ENCODE measurements at places on chromosomes 2 and 18. TPM values are rescaled to one million over a fixed set of nuclear protein-coding genes. Genes with fewer than 3 reads are reported as not detected.
A peak's percentile ranks its signal among the peaks of the same experiment; 100 is the strongest.

GRCh38 chr2:172247203-172247602, 144.5 kb upstream of the DLX2 start:
- no peak for DNase-seq
- no peak overlapping the region for H3K4me3 ChIP-seq
- no peak overlapping the region for H3K27ac ChIP-seq

Gene POTEF
- not detected for total RNA-seq

GRCh38 chr18:5288517-5288935, 7.0 kb downstream of the ZBTB14 start:
- H3K27me3 ChIP-seq: no peaks in the 10 kb centered on the region
- no peaks in the 10 kb centered on the region for H3K4me1 ChIP-seq
- peaks cover 25% of the 10 kb centered on the region for H3K36me3 ChIP-seq

DNA sequence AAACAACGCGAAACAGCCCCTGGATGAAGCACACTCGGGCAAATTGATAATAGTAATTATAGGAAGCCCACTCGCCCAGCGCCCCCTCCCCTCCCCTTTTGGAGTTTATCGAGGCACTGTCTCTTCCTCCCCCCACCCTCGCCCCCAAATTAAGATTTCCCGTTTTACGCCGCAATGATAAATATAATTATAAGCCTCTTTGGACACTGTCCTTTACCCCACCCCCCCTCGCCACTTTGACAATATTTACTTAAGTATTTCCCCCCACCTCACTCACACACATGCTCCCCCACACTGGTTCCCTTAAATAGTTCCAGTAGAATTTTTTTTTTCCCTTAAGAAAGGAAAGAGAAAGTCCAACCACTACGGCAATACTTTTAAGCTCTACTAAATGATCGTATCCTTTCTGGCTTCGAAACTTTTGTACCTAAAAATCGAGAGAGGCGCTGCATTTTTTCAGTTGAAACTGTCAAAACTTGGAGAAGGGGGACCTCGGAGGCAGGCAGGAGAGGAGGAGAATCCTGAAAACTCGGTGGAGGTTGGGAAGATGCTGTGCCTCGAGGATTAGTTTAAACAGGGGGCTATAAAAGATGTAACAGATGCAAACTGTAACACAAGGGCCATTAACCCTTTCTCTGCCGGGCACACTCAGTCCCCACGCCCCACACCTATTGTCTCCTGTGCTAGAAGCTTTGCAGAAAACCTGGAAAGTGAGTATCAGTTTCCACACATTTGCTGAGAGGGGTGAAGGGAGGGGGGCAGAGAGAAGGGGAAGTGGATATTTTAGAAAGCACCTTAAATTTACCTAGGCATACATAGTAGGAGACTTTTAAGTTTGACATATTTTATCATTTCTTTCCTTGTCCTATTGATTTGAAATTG, 1.8 kb downstream of the ZEB2 start:
- peaks cover 8% of the 10 kb centered on the region for H3K36me3 ChIP-seq
- no peak overlapping the region for H3K4me3 ChIP-seq
- no peaks in the 10 kb centered on the region for H3K27me3 ChIP-seq

Gene ANTXR1
- 144 TPM for total RNA-seq

Gene PSD4
- total RNA-seq: 8.9 TPM

Gene GKN1
- total RNA-seq: not detected

Gene CHST9
- total RNA-seq: 0.18 TPM

Gene MAP2
- total RNA-seq: 7.2 TPM

Gene CLIP4
- total RNA-seq: 22.1 TPM

Gene KLHL14
- total RNA-seq: not detected

DNA sequence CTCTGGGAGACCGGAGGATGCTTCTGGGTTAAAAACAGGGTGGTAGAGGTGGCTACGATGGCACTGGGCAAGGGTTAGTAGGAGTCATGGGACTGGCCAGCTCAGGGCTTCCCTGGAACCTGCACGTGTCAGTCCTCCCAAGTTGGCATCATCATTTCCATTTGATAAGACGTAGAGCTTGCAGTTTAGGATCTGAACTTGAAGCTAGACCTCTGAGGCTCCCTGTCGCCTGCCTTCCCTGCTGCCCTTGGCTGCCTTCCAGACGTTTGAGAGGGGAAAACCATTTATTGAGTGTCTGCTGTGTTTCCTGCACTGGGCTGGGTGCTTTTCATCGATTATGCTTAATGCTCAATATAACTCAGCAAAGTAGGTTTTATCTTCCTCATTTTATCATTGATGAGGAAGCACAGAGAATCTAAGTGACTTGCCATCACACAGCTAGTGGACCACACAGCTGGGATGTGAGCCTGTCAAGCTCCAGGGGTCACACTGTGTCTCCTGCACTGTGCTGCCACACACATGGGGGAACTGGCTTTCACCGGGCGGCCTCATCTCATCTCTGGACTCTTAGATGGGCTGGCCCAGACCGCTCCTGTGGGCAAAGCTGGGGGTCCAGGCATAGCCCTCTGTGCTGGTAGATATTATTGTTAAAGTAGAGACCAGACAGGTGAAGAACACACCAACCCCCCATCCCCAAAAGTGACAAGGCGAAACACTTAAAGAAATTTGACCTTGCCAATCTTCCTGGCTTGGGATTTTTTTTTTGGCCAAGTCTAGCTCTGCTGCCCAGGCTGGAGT, 7.8 kb downstream of the NT5DC4 start:
- no peaks in the 10 kb centered on the region for H3K27me3 ChIP-seq
- no peak overlapping the region for H3K4me3 ChIP-seq
- H3K4me1 ChIP-seq: peaks cover 11% of the 10 kb centered on the region
- H3K36me3 ChIP-seq: no peaks in the 10 kb centered on the region

Gene SERPINB4
- not detected for total RNA-seq

DNA sequence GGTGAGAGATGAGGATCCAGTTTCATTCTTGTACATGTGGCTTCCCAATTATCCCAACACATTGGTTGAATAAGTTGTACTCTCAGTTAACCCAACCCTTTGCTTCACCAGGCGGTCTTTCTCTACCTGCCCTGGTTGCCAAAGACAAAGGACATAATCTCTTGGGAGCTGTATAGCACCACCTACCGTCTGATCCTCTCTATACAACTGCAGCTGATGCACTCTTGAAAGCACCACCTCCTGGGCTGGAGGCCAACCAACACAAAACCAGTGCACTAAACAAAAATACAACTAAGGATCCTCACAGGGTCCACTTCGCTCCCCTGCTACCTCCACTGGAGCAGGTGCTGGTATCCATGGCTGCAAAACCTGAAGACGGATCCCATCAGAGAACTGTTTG, 473.6 kb upstream of the NRXN1 start:
- H3K4me1 ChIP-seq: peaks cover 2% of the 10 kb centered on the region
- no peaks in the 10 kb centered on the region for H3K27me3 ChIP-seq
- no peak for DNase-seq
- no peak overlapping the region for H3K4me3 ChIP-seq
- no peak overlapping the region for H3K27ac ChIP-seq

DNA sequence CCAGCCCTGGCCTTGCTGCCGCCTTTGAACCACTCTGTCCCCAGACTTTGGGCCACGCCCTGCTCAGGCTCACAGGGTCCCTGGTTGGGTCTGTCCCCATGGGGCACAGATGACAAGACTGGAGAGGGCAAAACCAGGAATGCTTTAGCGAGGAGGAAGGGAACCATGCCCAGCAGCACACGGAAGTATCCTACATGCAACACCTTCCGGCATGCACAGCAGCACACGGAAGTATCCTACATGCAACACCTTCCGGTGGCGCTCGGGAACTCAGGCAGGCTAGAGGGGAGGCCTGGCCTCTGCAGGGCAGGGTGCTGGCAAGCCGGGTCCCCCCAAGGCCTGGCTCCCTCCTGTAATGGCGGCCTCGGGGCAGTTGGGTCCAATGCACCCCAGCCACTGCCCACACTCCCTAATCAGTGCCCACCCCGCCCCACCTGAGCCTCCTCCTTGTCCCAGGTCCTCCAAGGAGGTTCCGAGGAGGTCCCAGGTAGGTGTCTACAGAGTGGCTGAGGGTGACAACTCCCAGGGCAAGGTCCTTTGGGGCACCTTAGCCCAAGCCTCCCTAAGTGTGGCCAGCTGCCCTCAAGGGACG, 33.6 kb upstream of the SNED1 start:
- no peak overlapping the region for H3K27ac ChIP-seq
- no peaks in the 10 kb centered on the region for H3K36me3 ChIP-seq
- H3K27me3 ChIP-seq: no peaks in the 10 kb centered on the region

Gene CPLX4
- not detected for total RNA-seq

DNA sequence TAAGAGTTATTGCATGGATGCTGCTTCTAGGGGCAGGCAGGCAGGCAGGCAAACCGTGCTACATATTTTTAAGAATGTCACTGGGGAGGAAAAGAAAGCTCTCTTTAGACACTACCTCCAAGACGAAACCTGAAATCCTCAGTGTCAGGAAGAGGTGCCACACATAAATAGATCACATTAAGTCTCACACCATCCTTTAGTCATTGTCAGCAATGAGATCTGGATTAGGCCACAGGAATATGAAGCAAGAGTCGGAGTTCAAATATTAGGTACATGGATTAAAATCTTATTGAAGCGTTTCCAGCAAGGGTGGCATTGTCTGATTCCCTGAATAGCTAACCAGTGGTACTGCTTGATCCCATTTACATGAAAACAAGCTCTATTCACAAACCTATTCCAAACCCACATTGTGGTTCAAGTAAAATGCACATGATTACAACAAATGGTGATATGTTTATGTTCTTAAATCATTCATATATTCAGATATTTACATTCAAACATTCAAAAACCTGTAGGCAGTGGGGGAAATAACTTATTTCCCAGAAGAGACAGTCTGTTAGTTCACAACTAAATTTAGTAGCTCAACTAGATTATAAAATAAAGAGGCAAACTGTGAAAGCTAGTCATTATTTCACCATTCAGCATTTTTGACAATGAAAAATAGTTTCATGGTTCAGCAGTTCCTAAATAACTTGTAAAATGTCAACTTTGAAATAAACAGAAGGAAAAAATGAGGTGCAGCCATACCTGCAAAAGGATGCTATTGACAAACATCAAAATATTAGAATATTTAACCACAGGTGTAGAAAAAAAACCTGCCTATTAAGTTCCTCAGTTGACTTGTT, 195.4 kb upstream of the SIX3 start:
- no peak overlapping the region for H3K4me3 ChIP-seq
- DNase-seq: no peak
- H3K27ac ChIP-seq: no peak overlapping the region
- peaks cover 2% of the 10 kb centered on the region for H3K36me3 ChIP-seq

DNA sequence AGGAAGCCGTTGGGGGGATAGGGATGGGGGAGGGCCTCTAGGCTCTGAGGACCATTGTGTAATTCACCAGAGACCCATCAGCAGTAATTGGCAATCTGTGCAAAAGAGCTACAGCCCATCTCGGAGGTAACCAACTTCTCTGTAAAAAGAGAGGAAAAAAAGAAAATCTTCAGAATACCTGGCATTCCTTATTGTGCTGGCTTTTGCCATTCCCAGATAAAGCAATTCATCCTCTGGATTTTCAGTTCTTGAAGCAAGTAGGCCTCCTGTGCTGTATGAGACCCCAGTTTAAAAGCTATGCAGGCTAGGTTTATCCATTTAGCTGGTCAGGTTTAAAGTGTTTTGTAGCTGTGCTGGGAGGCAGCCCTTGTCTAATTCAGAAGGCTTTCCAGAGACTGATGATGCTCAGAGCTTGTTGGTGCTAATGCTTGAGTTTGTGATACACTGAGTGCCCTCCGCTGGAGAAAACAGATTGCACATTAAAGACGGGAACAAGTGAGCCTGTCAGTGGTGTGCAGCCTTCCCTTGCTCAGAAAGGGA, at the start of gene LRRTM4:
Gene LRRTM4, minus strand, starts transcription at position 446 of the 540 bp plus-strand sequence.
- H3K4me3 ChIP-seq: no peak within 1 kb of the TSS
- no peaks in the 10 kb centered on the region for H3K27me3 ChIP-seq
- H3K36me3 ChIP-seq: no peaks in the 10 kb centered on the region
- DNase-seq: no peak

DNA sequence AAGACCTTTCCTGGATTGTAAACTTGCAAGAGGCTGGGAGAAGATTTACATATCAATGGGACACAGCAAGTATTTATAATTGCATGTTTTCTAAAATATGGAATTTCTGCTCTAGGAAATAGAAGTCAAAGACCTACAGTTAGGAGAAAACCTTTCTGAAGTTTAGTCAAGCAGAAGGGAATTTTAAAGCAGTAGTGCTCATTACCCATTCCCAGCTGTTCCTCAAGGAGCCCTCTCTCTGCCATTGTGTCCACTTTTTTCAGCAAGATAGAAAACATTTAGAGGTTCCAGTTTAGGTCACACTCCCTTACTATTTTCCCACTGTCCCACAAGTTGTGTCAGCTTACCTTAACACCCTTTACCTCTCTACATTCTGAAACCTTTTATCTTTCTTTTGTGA, 584.0 kb upstream of the CHAC2 start:
- H3K4me3 ChIP-seq: no peak overlapping the region
- no peaks in the 10 kb centered on the region for H3K36me3 ChIP-seq
- DNase-seq: no peak

Gene SKA1
- 4.0 TPM for total RNA-seq

Gene MC2R
- total RNA-seq: not detected

Gene SNORC
- 1.9 TPM for total RNA-seq

DNA sequence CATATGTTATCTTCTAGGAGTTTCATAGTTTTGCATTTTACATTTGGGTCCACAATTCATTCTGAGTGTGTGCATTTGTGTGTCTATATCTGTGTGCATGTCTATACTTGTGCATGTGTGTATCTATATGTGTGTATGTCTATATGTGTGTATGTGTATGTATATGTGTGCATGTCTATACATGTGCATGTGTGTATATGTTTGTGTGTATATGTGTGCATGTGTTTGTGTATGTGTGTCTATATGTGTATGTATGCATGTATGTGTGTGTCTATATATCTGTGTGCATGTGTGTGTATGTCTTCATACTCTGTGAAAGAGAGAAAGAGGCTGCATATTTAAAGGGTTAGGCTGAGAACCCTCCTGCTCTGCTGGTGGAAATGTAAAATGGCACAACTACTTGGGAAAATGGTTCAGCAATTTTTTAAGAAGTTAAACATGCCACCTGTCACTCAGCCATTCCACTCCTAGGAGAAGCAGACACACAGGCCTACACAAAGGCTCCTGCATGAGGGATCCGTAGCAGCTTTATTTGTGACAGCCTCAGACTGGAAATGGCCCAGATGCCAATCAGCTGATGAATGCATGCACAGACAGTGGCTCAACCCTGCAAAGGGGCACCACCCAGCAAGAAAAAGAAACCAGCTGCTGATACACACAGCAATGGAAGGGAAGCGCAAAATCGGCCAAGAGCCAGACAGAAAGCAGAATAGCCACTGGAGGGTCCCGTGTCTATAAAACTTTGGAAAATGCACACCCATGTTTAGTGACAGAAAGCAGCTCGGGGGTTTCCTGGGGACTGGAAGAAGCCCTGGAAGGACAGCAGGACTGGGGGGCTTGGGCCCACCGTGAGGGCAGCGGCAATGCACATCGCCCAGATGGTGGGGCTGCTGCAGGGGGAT, 146.8 kb downstream of the SEPTIN10 start:
- peak overlapping the region; percentile 98 for H3K27ac ChIP-seq
- H3K4me1 ChIP-seq: peaks cover 76% of the 10 kb centered on the region
- no peaks in the 10 kb centered on the region for H3K27me3 ChIP-seq

Gene TMEM182
- total RNA-seq: 3.1 TPM

Measured in osteocyte (in vitro differentiated cells).